Kidney epithelial cell (primary cell): ENCODE measurements at places on chromosomes 1 and 21. TPM values are rescaled to one million over a fixed set of nuclear protein-coding genes. Genes with fewer than 3 reads are reported as not detected.

The DNAJC6 gene
- 4.4 and 8.3 TPM in 2 replicates for total RNA-seq

The CCDC27 gene
- total RNA-seq = not detected in 2 replicates

The UFC1 gene
- total RNA-seq = 59.6 and 85.0 TPM in 2 replicates

The NBPF11 gene
- total RNA-seq = 9.5 and 12.3 TPM in 2 replicates

The GPR37L1 gene
- total RNA-seq = 0.04 and 0.07 TPM in 2 replicates
